ENCODE measurements at places on chromosomes 4 and X. TPM values are rescaled to one million over a fixed set of nuclear protein-coding genes. Genes with fewer than 3 reads are reported as not detected.
A peak's percentile ranks its signal among the peaks of the same experiment; 100 is the strongest.

DNA sequence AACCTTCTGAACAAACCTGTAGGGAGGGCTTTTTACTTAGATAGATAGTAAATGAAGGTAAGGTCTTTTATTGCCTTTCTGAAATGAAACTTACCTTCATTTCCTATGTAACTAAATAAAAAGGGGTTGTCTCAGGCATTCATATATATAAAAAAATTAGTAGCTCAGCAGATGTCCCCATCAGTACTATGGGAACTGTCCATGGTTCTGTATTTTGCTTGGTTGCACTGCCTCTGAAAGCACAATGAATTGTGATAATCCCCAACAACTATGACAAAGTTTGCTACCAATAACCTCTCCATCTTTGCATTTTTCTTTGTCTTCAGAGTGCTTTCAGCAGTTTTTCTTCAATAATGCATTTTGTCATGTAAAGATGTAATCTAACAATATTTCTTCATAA, 222.4 kb downstream of the SLIT2 start:
- peak; percentile 10 for DNase-seq

- peak; percentile 33 for DNase-seq
These were observed 2.5 kb upstream of the RS1 start for GRCh38 chrX:18674417-18674787.

DNA sequence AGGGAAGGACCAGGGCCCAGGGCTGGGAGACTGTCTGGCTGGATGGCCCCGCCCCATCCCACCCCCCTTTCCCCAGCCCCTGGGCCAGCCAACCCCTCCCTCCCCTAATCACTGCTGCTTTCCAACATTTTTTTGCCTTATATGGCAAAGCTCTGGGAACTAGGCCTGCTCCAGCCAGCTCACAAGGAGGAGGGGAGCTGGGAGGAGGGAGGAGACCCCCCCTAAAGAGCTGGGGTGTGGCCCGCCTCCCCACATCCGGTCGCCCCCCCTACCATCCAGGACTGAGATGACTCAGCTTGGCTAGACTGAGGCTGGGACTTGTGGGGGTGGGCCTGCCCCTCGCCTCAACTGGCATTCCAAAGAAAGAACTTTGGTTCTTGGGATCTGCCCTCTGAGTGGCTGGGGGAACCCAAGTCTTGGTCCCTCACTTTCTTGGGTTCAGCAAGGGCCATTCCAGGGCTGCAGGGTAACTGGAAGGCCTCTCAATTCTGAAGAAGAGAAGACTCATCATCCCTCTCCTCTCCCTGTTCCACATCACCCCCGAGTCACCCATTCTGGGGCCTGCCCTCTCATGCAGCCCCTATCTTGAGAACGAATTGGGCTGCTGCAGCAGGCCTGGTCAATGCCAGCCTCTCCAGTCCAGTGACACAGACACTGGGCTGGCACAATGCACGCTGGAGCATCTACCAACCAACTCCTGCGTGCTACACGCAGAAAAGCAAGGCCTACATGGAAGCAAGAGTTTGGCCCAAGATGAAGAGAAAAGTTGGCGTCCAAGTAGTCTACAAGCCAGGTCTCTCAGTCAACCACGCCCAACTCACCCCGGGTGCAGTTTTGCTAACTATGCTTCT, 4.8 kb downstream of the FLNA start:
- DNase-seq = peak; percentile 77

DNA sequence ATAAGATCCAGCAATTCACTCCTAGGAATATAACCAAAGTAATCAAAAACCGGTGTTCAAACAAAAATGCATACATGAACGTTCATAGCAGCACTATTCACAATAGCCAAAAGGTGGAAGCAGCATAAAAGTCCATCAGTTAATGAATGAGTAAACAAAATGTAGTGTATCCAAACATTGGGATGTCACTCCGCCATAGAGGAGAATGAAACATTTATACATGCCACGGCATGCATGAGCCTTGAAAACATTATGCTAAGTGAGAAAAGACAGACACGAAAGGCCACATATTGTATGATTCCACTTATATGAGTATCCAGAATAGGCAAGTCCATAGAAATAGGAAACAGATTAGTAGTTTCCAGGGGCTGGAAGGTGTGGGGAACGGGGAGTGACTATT, 11.0 kb upstream of the PDLIM3 start:
- DNase-seq = no peak

- no peak for DNase-seq
These were observed 5.9 kb downstream of the TIMP1 start for GRCh38 chrX:47587906-47588735.

- no peak for DNase-seq
These were observed 624.0 kb upstream of the IGFBP7 start for GRCh38 chr4:57734104-57734670.

DNA sequence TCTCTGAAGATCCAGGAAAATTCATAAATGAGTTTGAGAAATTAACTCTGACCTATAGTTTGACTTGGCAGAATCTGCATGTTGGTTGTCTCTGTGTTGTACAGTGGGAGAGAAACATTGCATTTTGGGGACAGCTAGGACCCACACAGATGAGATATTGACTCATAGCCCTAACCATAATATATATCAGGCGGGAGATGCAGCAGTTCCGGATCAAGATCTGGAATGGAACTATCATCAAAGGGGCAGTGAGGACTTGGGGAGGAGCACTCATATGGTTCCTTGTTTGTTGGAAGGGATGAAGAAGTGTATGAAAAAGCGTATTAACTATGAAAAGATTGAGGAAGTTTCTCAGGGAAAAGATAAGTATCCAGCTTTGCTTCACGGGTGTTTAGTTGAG, 14.0 kb downstream of the CXCL2 start:
- no peak for DNase-seq

GRCh38 chr4:48109413-48110263, 24.4 kb downstream of the TXK start:
- DNase-seq = no peak

GRCh38 chr4:57448901-57449300, 338.7 kb upstream of the IGFBP7 start:
- DNase-seq = no peak

GRCh38 chr4:52052475-52052780, 1.3 kb downstream of the SPATA18 start:
- no peak for DNase-seq

DNA sequence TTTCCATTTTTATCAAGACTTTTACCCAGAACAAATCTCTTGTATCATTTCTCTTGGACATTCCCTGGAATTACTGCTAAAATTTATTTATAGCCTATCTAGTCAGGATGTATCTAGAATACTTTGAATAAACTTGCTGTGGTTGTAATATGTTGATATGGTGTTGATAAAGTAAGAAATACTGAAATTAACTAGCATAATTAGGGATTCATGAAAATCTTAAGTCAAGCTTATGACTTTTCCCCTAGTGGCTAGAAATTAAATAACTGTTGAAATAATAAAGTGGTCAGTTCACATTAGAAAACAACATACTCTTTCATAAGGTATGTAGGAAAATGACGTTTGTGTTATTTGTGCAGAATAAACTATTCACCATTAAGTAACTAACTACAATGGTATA, 73.1 kb upstream of the ANKRD50 start:
- no peak for DNase-seq

GRCh38 chrX:150690126-150690525, 3.1 kb upstream of the MTMR1 start:
- no peak for DNase-seq

DNA sequence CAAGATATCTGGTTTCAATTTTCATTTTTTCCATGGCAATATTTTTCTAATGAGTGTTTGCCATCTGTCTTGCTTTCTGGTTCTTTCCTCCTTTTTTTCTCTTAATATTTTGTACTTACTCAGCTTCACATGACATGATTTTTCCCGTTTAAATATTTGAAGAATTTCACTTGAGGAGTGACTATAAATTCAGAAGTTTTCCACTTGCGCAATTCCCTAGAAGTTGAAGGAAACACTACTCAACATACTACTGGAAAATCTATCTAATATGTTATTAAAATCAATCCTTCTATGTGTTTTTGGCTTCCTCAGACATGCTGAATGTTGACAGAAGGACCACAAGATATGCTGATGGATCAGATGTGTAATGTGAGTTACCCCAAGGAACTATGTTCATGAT, 36.8 kb upstream of the BANK1 start:
- DNase-seq = no peak

DNA sequence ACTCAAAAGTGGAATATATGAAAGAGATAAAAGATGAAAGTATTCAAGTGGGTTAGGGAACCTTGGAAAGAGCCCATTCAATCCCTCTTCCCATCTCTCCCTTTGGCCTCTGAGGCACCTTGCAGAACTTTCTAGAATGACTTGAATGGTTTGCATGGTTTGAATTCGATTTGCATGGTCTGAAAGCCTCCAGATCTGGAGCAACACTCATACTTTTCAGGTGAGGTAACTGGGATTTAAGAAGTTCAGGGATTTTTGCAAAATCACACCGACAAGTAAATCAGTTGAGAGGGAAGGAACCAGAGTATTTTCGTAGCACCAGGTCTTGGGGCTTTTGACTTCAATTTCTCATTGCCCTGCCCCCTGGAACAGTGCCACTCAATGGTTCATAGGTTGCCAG, 476.0 kb upstream of the FTHL17 start:
- no peak for DNase-seq

DNA sequence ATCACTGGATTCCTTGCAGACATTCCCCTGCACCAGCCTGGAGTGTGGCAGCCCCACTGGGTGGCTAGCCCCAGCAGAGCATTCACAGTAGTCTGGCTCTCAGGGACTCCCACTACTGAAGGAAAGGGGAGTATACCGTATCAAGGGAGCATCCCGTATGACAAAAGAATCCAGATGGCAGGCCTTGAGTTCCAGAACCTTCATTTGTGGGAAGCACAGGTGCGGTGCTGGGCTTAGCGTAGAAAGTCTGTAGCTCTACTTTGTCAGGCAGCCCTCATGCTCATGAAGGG, 79.6 kb downstream of the CENPC start:
- DNase-seq = no peak

DNA sequence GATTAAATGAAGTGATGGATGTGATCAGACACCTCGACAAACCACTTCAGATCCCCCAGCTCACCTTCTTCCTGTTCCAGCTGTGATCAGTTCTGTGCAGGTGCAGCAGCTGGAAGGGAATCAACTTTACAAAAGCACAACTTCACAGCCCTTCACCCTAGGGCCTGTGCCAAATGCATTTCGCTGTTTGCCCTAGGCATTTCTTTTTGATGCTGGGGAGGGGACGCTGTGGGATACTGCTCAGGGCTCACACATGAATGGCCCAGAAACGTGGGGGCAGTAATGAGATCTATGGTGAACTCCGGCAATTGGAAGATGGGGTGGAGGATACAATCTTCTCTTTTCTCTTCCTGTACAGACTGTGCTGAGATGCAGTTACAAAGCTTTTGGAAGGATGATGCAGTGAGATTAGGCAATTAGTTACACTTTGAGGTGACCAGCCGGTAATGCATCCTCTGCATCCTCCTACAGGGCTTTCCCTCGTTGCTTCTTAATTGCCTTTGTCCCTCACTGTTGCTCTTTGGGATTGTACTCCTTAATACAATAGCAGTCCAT, 215.1 kb upstream of the PITX2 start:
- no peak for DNase-seq

DNA sequence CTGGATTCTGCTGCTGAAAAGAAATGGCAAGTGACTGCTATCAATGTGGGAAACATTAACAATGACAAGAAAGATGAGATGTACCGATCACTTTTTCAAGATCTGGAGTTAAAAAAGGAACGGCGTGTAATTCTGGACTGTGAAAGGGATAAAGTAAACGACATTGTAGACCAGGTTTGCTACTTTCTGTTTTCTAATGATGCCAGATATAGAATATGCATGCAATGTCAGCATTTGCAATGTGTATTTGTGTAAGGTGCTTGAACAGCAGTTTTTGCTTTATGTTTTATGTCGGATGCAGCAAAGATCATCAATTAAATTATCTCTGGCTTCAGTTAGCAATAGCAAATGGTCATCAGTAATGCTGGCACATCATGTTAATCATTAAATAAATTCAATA, 92.2 kb downstream of the GRIA2 start:
- DNase-seq = no peak

GRCh38 chr4:78459327-78459726, 92.2 kb upstream of the ANXA3 start:
- DNase-seq = no peak

GRCh38 chr4:113481820-113482219, 279.7 kb downstream of the CAMK2D start:
- no peak for DNase-seq

DNA sequence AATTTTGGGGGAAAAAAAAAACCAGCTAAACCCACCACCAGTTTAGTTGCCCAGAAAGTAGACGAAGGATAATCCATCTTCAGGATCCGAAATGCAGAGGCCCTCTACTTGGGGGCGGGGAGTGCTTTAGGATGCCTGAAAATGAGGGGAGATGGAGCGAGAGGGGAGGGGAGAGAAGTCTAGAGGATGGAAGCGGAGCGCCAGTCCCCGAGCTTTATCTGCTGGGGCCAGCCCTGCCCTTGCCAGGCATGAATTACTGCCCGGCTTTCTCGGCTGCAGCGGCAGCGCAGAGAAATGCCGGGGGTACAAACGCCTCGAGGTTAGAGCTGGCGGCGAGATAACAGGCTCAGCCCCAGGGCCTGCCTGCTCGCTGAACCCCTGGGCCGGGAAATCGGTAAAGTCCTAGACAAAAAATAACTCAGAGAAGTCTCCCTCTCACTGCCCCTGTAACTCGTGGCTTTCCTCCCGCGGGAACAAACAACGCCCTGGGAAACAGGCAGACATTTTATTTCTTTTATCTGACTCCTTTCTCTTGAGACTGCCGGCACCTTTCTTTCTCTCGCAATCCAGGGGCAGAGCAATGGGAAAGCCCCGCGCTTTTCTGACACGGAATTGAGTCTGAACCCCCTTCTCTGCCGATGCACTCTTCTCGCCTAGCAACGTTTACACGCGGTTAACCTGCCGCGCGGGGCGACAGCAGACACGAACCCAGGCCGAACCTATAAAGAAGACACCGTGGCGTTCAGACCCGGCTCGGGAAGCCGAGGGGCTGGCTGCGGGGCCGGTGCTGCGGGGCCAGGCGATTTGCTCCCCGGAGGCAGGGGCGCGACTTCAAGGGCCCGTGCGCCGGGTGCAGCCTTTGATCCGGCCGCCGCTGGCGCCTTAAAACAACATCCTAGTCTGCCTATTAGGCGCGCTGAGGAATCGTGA, 3.1 kb upstream of the MSX1 start:
- DNase-seq = no peak

GRCh38 chrX:120356084-120356483, 5.8 kb upstream of the ATP1B4 start:
- DNase-seq = no peak

The ODAPH gene
- not detected for total RNA-seq

The AFM gene
- 4.1 TPM for total RNA-seq

The GPRIN3 gene
- 0.05 TPM for total RNA-seq

The NAA11 gene
- not detected for total RNA-seq

The TBC1D8B gene
- 7.4 TPM for total RNA-seq

The SLC6A14 gene
- 0.12 TPM for total RNA-seq

The GSX2 gene
- total RNA-seq = not detected

The RNF128 gene
- 42.4 TPM for total RNA-seq

The SLC9B1 gene
- 1.7 TPM for total RNA-seq

The GK gene
- total RNA-seq = 5.6 TPM

The CLGN gene
- total RNA-seq = 5.5 TPM

The COX18 gene
- total RNA-seq = 11.6 TPM
